ENCODE measurements at places on chromosomes 4 and X.

- DNase-seq = no peak
Observed at GRCh38 chrX:107574054-107574683, 54.1 kb upstream of the PRPS1 start.

GRCh38 chrX:150762258-150763165 is 69.3 kb downstream of the MTMR1 start:
- no peak for DNase-seq

- DNase-seq = no peak
Observed at GRCh38 chrX:40912576-40912975, 172.7 kb upstream of the USP9X start.

- no peak for DNase-seq
Observed at GRCh38 chr4:146190456-146190855, 14.9 kb downstream of the LSM6 start.

- DNase-seq = no peak
Observed at GRCh38 chr4:143185253-143186107, 763 bp downstream of the USP38 start.

GRCh38 chrX:17247144-17247543 is 127.9 kb upstream of the NHS start:
- no peak for DNase-seq

- no peak for DNase-seq
Observed at GRCh38 chr4:141473952-141474351, 162.4 kb upstream of the IL15 start.

DNA sequence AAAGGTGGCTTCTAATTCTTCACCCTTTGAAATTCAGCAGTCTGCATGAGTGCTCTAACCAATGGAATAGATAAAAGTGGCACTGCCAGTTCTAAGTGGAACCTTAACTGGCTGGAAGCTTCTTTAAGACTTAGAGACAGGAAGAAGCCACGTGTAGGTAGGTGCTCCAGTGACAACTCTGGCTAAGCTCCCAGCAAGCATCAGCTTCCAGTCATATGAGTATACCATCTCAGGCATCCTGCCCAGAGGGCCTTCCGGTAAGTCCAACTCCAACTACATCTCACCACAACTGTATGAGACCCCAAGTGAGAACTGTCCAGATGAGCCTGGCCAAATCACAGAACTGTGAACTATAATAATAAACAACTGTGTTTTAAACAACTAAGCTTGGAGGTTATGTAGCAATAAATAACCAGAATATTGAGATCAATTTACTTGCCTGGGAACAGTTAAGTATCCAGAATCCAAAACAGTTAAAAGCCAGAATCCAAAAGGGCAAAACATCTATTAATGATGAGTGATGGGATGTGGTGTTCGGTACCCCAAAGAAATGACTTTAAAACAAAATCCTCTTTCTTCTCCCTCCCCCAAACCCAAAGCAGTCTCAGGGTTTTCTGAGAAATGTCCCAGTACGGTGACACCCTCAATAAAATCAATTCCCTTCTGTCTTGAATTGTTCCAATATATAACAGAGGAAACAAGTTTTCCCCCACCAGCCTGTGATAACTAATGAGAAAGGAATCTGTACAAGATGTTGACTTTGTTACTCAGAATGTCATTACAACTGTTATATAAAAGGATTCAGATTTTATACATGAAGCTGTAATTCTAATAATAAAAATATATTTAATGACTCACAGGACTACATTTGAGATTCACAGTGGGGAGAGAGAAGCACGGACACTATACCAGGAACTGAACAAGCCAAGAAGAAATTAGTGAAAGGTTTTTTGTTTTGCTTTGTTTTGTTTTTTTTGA is 4.2 kb downstream of the TSPAN5 start:
- no peak for DNase-seq

Data from T-helper 9 cell (primary cell).